ENCODE measurements at places on chromosomes 16 and 17.

DNA sequence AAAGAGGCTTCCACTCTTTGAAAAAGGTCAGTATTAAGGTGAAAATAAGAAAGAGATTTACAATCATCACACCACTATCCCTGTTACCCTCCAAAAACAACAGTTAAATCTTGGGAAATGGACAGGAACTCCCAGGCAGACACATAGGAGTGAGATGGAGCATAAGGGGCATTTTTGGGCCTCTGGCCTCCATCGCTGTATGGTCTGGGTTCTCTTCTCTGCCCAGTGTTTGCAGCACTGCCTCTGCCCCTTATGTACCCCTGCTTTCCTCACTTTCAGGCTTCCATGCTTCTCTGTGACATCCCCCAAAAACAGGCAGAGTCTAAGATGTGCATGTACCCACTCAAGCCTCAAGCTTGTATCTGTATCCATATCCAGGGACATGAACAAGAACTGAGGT is 630 bp upstream of the HOXB2 start:
- no peak for DNase-seq

DNA sequence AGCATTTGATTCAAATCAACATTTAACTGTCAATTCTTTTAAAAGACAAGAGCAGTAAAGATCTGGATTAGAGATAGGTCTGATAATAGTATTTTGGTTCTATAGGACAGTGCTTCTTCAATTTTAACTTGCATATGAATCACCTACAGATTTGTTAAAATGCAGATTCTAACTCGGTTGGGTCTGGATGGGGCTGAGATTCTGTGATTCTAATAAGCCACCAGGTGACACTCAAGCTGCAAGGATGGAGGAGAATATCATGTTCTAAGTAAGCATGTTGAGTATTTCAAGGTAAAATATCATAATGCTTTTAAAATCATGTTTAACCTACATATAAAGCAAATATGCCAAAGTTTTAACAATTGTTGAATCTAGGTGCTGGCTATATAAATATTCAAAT is 15.8 kb downstream of the TSPOAP1 start:
- no peak for DNase-seq

- peak; percentile 84 for DNase-seq
These were observed 58.2 kb upstream of the RPH3AL start for GRCh38 chr17:410543-411401.

DNA sequence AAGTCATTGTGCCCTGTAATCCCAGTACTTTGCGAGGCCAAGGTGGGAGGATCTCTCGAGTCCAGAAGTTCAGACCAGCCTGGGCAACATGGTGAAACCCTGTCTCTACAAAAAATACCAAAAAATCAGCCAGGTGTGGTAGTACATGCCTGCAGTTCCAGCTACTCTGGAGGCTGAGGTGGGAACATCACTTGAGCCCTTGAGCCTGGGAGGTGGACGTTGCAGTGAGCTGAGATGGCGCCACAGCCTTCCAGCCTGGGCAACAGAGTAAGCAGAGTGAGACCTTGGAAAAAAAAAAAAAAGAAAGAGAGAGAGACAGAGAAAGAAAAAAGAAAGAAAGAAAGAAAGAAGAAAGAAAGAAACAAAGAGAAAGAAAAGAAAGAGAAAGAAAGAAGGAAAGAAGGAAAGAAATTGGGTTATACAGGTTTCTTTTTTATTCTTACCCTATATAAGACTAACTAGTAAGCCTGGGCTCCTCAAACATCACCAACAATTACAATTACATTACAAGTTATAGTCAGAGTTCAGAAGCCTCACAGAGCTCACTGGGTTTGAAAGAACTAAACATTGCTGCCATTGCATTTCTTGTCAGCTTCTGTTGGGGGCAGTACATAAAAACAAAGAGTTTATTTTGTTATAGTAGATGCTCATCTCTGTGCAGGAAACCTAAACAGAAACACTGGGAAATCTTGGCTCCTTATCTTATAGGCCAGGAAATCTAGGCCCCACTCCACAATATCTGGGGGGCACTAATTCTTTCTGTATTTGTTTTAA is 6.7 kb upstream of the ABCA9 start:
- DNase-seq: no peak

GRCh38 chr17:37405955-37406634 is 541 bp downstream of the ACACA start:
- no peak for DNase-seq

GRCh38 chr16:2231016-2231931 is 5.0 kb upstream of the DNASE1L2 start:
- no peak for DNase-seq

- DNase-seq: no peak
These were observed 346.6 kb upstream of the TNRC6C start for GRCh38 chr17:77611791-77612502.

DNA sequence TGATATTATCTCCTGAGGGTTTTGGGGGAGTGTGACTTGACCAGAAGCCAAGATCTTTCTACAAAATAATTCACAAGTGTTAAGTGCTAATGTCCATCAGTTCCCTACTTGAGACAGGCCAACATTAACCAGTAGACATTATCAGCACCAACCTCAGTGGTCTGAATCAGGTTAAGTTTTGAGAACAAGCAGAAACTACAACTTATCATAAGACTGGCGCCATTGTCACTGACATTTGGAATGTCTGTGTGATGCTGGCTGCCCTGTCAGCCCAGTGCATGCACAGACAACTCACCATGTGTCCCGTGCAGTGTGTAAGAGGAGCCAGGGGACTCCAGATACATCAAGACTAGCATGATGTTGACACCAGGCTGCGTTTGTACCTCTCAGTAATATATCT is 76.8 kb downstream of the CCDC182 start:
- DNase-seq: no peak

- peak; percentile 13 for DNase-seq
These were observed 472 bp downstream of the GALNS start for GRCh38 chr16:88856122-88856827.

DNA sequence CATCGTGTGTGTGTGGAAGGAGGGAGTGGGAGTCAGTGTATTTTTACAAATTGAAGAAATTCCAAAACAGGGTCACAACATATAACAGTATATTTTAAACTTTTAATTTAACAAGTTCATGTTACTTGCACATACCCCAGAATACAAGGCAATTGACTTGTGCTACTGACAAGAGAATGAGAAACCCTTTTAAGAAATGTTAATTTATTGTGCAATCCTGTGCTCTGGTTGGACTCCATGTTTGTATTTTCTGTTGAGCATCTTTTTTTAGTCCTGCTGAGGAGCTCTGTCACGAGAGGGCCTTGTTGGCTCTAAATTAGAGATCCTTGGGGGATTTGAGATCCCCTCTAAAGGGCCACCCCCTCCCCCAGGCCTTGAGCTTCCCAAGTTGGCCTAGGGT is 1.1 kb upstream of the EMP2 start:
- no peak for DNase-seq

Data from activated CD4-positive, alpha-beta T cell treated with anti-CD3 and anti-CD28 coated beads, Interleukin-2, amount 10 ng/mL, durations not matched to agents 7 days and 5 days (primary cell).